Coronary artery (tissue), 2 donors: ENCODE measurements at places on chromosomes 13 and 19.

DNA sequence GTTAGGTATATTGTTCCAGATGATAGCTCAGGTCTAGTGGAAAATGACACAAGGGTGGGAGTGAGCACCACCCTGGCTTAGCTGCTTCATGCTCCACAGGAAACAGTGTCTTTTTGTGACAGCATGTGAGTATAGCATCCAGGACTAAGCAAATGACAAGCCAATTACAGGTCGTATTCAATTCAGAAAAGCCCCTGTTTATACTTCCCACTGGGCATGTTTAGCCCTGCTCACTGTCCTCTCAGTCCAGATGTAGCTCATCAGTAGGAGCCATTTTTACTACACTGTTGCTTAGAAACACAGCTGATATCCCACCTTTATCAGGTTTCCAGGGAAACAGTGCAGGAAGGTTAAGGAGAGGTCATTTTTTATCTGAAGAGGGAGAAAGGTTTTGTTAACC is 8.0 kb downstream of the ABHD13 start:
- no peak for DNase-seq

- no peak for DNase-seq
Observed at GRCh38 chr19:15253061-15253460, 20.8 kb upstream of the EPHX3 start.

DNA sequence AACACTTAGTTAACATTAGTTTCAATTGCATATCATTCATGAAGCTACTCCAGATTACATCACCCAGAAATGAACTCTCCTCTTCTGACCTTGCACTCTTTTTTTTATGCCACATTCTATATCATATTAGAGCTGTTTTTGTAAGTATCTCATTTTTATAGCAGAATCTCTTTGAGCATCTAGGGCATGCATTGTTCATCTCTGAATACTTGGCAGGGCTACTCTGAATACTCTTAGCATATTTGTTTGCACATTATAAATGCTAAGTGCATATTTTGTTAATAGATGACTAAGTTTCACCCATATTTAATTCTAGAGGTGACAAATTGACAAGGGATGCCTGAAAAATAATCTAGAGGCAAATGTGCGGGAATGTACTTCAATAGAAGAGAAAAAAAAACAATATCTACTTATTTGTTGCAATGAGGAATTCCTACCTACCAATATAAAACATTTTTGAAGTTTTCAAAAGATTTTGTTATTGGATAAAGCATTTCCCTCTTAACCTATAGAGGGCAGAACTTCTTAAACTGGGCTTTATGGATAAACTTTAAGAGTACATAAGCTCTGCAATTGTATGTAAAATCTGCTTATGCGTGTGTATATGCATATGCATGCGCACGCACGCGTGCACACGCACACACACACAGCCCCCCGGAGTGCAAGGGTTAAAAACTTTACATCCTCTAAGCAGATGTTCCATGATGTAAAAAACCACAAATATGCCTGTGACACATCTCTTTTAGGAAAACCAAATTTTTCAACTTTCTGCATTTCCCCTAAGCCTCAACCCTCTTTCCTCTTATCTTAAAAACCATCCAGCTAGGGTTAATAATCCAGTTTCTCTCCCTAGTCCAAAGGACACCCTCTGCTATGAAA is 73.0 kb upstream of the OXGR1 start:
- no peak for DNase-seq

- DNase-seq: no peak
Observed at GRCh38 chr19:45161738-45162607, 1.2 kb upstream of the NKPD1 start.

GRCh38 chr19:34118879-34119748 is 53.2 kb upstream of the LSM14A start:
- no peak for DNase-seq

GRCh38 chr19:49336482-49337266 is 1.5 kb downstream of the CD37 start:
- DNase-seq: peak; percentile 68

DNA sequence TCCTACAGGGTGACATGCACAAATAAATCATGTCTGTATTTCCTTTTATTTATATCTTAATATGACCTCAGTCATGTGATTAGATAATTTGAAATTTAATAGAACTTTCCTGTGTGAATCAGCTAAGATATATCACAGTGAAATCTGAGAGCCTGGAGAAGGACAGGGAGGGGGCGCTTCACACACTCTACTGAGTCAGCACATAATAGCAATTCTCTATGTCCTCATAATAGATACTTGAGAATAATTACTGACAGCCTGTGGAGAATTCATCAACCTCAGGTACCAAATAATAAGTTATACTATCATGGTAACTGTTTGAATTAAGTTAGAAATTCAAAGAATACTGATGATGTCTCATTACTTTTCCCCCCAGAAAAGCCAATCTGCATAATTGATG is 98.0 kb upstream of the SLC10A2 start:
- no peak for DNase-seq

DNA sequence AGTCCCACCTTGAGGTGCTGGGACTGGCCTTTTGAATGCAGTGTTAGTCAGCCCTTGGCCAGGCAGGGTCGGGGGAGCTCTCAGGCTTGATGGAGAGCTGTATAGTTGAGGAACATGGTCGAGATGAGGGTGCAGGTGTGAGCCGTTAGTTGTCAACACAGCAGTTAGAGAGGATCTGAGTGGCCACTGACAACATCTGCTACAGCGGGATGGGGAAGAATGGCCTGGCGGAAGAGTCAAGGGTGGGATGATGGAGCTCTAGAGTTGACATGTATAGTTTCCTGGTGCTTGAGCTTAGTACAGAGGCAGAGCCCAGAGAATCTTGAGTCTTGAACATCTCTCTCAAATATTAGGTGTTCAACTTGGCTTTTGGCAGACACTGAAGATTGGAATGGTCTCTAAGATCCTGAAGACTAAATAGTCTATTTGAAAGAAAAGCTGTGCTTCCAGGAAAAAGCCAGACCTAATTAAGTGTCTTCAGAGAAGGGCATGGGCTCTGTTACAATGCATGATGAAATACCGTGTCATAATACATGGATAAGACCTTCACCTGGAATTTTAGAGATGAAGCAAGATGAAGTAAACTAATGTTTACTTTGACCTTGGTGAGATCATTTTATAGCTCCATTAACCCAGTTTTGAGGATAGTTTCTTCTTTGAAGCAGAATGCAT is 9.7 kb downstream of the PCCA start:
- DNase-seq: no peak

DNA sequence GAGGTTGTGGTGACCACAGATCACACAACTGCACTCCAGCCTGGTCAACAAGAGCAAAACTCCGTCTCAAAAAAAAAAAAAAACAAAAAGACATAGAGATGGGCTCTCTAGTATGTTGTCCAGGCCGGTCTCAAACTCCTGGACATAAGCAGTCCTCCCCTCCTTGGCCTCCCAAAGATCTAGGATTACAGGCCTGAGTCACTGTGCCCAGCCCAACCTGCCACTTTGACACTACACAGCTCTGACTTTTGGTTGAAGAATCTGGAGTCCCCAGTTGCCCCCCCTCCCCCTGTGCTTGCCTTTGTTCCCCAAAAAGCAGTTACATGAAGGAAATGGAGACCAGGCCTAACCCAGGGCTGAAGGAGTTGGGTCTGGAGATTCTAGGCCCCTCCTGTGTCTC is 12.9 kb downstream of the CARM1 start:
- DNase-seq: no peak

DNA sequence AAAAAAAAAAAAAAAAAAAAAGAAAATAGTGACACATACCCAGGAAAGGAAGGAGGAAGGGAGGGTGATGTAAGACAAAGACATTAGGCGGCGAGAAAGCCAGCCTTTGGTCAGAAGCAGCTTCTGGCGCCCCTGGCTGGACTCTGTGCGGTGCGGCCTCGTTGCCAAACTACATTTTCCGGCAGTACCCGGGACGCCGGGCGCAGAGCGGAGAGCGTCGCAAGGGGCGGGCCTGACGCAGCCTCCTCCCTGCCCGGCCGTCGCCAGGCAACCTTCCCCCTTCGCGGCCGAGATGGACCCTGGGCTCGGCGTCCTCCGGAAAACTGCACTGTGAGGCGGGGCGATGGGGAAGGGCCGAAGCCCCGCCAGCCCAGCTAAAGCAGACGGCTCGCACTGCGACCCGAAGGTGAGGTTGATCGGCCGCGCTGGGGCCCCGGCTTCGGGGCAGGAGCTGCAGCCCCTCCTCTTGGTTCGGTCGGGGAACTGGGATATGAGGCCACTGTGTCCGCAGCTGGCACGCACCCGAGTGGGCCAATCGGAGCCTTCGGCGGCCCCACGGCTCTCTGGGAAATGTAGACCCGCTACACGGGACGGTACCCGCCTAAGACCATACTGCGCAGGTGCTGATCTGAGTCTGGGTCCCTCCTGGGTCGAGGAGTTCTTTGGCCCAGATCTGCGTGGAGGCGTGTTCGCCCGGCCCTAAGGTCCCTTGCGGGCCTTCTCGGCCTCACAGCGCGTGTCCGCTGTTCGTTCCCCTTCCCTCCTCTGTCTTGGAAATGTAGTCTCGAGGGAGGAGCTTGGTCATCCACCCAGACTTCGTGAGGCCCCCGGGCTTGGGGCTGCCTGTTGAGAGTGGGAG is 2.3 kb upstream of the MZF1 start:
- peak; percentile 95 for DNase-seq

GRCh38 chr13:113466383-113466782 is 13.1 kb upstream of the ADPRHL1 start:
- no peak for DNase-seq

GRCh38 chr13:50323440-50324065 is 308.3 kb downstream of the KCNRG start:
- DNase-seq: no peak
